ENCODE measurements at places on chromosomes 4 and X.

DNA sequence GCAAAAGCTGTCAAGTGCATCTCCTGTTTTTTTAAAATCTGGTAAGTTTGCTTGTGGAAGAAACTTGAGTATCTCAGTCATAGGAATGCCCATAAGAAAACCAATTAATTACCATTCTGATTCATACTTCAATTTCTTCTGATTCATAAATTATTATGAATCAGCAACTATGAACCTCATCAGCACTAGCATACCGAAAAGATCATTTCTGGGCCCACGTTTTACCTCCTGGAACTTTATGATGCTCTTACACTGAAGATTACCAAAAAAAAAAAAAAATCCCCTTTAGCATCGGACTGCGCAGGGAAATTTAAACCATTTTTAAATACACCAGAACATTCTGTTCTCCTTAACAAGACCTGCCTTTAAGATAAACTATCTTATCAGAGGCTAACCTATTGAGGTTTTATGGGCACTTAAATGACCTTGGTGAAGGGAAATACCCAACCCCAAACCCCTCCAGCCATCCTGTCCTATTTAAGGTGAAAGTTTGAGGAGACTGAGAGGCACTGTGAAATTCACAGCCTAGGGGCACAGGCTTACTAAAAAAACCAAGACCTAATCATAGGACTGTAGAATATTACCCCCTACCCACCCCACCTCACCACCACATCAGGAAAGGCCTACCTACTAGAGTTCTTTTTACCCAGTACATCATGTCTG is 38.2 kb upstream of the ABCG2 start:
- DNase-seq = no peak

- no peak for DNase-seq
Measured at GRCh38 chr4:155032521-155033229, 175.8 kb upstream of the NPY2R start.

- DNase-seq = no peak
Measured at GRCh38 chrX:133482056-133482952, 67.0 kb upstream of the GPC4 start.

DNA sequence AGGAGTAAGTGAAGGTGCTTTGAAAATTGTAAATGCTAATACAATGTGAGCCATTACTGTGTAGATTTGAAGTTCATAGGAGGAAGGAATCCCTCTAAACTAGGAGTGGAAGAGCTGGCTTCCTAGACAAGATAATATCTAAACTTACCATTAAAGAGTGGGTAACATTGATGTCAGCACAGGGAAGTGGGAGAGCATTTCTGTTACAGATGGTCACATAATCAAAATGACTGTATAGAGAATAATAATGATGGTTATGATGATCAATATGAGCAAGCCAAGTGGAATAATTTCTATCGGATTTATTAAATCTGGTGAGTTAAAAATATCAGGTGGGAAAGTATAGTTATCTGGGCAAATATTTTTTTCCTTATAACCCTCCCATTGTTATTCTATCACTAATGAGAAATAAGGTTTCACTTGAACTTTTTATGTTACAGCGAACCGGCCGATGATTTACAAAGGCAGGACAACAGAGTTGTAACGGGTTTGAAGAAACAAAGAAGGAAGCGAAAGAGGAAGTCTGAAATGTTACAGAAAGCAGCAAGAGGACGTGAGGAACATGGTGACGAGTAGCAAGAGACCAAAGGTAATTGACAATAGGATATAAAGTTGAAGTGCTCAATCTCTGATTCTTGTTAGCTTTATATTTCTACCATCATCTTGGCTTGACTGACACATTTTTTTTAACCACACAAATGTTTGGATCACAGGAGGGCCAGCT is 43.5 kb downstream of the FMR1NB start:
- DNase-seq = no peak

DNA sequence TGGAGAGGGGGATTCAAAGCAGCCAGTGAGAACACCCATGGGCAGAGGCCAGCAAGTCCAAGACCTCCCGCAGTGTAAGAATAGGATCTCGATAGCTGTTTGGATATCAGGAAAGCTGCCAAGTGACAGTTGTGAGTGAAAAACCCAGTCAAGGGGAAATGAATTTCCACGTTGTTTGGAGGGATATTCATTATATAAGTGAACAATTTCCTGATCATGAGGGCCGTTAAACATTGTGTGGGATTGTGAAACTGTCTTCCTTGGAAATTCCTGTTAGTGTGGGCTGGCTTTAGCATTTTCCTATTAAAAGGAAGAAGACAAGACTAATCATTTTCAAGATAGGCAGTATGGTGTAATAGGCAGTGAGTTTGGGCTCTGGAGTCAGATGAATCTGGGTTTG is 15.0 kb downstream of the CLDN2 start:
- no peak for DNase-seq

- DNase-seq = no peak
Measured at GRCh38 chr4:53563824-53564223, 27.5 kb downstream of the LNX1 start.

- no peak for DNase-seq
Measured at GRCh38 chr4:48449151-48449550, 34.0 kb upstream of the SLC10A4 start.

DNA sequence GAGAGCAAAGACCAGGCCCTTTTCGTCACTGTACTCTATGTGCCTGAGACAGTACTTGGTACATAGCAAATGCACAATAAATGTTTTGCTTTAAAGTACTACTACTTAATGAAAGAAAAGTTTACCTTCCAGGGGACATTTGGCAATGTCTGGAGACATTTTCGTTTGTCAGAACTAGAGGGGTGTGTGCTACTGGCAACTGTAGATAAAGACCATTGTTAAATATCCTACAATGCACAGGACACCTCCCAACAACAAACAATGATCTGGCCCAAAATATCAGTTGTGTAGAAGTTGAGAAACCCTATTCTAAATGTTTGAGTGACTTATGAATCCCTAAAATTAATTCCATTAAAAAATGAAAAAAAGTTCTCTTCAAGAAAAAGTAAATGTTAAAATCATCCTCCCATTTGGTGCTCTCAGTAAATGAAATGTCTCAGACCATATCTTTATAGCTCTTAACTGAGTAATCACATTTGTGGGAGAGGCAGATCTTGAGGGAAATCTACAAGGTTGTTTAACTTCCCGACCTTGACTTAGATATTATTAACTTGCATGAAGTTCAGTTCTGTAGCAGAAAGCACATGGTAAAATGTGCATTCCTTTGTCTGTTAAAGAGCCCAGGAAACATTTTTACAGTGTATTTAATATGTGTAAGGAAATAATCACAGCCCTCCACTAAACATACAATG is 18.5 kb downstream of the EGFL6 start:
- DNase-seq = no peak

DNA sequence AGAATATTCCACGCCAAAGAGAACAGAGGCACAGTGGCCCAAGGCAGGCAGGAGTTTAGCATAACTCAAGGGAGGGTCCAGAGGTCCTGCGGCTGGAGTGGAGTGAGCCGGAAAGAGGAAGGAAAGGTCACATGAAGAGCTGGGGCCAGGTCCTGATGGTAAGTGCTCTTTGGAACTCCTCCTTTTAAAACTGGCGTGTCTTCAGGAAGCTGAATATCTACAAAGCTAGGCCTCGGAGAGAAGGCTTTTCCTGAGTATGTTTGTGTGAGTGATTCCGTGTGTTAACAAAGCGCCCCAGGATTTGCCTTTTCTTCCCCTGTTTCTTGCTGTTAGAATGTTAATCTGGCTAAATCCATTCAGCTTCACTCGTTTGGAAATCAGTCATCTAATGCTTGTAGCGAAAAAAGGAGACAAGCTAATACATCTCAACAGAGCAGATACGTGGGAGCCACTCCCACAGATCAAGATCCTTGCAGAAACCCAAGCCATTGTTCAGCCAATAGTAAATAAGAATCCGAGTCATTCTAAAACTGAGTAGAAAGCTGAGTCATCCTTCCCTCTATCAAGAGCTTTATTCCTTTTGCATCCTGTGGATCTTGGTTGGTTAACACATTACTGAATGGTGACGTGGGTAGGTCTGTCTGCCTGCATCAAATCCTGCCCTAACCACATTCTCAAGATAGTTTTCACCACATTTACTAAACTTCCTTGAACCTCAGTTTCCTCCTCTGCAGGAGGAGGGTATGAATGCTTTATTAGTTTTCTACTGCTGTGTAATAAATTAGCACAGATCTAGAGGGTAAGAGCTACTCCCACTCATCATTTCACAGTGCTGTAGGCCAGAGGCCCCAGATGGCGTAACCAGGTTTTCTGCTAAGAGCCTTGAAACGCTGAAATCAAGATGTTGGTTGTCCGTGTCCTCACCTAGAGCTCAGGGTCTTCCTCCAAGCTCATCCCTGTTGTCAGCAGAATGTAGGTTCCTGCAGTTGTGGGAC is 43.2 kb upstream of the RBM47 start:
- DNase-seq = no peak

- no peak for DNase-seq
Measured at GRCh38 chrX:80216086-80216485, 201.5 kb downstream of the TBX22 start.

GRCh38 chr4:79904331-79904730 is 168.7 kb downstream of the ANTXR2 start:
- DNase-seq = no peak

DNA sequence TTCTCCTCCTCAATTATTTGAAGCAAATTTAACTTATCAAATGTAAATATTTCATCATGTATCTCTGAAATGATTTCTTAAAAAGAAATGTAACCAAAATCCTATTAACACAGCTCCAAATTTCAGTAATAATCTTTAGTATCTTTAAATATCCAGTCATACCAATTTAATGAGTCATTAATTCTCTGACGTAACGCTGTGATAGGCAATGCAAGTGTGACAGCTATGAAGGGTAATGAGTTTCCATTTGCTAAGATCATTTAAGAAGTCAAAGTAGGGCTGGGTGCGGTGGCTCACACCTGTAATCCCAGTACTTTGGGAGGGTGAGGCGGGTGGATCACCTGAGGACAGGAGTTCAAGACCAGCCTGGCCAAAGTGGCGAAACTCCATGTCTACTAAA is 15.6 kb downstream of the RPS3A start:
- no peak for DNase-seq

GRCh38 chr4:181911420-181911819 is 331.8 kb upstream of the TENM3 start:
- no peak for DNase-seq

DNA sequence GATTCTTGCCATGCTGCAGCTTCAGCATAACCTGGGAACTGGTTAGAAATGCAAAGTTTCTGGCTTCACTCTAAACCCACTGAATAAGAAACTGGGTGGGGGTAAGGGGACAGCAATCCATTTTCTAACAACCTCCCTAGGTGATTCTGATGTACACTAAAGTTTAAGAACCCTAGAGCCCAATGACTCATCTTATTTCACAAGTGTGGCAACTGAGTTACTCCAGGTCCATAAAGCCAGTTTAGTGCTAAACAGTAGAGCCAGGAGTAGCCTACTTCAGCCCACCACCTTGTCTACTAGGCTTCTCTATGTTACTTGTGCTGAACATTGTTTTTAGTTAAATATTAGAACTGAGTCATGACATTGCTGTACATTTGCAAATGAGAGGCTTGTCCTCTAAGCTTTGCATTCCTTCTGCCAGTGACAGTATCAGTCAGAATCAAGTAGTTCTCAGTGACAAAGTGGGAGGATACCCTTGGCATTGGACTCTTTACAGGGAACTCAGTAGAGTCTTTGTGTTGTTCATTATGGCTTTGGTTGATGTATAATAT is 518.0 kb downstream of the RPA4 start:
- DNase-seq = no peak

DNA sequence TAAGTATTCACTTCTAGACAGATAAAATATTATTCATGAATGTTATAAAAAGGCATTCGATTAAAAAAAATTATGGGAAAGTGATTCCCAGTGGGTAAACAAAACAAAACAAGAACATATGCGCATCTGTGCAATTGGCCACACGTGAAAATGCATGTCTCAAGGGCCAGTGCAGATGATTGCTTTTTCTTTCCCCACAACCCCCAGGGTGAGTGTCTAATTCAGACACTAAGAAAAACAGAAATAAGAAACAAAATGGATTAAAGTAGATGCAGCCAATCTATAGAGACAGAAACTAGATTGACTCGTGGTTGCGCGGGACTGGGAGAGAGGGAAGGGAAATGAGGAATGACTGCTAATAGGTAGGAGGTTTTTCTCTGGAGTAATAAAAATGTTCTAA is 49.5 kb downstream of the GPM6A start:
- DNase-seq = no peak

DNA sequence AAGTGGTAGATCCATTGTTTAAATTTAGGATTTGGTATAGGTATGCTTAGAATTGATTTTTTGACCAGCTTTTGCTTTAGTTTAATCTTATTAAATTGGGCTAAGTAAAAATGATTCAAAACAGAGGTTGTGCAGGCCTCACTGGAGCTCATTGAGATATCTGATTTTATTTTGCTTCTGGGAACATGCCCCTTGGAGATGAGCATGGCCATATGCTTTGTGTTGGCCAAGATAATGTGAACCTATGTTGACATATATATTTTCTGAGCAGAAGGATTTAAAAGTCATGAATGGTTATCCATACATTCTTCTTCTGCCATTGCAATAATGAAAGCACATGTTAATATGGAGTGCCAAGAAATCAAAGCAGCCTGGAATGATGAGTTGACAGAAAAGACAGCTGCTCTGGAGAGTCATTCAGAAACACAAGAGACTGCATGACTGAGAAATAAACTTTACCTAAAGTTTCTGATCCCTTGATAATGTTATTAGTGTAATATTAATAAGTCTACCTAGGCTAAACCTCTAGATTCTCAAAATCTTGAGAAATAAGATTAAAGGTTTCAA is 489.7 kb upstream of the GNPDA2 start:
- DNase-seq = no peak

DNA sequence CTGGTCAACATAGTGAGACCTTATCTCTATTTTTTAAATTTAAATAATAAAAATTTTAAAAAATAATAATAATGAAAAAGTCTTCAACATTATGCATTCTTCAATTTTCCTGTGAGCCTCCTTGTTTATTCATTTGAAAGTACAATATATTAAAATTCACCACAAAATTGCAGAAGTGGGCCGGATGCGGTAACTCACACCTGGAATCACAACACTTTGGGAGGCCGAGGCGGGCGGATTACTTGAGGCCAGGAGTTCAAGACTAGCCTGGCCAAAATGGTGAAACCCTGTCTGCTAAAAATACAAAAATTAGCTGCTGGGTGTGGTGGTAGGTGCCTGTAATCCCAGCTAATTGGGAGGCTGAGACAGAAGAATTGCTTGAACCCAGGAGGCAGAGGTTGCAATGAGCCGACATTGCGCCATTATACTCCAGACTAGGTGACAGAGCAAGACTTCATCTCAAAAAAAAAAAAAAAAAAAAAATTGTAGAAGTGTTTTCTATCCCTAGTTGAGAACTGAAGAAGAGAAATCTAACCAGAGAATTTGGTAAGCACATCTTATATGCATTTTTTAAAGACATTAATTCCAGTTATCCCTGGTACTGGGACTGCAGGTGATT is 56.9 kb downstream of the RBM47 start:
- no peak for DNase-seq

DNA sequence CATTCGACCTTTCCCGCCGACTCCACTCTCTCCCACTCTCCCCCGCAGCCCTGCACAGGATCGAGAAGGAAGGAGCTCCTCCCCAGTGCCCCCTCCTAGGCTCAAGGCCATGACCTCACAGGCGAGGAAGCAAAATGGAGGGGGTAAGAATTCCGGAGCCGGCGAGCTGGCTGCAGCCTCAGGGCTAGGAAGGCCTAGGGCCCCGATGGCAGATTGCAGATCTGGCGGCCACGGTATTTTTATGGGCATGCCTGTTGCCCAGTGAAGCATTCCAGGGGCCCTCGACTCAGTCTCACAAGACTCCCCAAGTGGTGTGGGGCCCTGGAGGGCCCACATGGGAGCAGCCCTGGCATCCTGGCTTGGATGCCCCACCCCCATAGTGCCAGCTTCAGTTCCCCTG is 942 bp upstream of the L1CAM start:
- DNase-seq = no peak
